Stimulated activated CD4-positive, alpha-beta T cell treated with anti-CD3 and anti-CD28 coated beads, Interleukin-4, amount 100 ng/mL, for 48 hours (primary cell): ENCODE measurements at places on chromosomes 5 and 9.

DNA sequence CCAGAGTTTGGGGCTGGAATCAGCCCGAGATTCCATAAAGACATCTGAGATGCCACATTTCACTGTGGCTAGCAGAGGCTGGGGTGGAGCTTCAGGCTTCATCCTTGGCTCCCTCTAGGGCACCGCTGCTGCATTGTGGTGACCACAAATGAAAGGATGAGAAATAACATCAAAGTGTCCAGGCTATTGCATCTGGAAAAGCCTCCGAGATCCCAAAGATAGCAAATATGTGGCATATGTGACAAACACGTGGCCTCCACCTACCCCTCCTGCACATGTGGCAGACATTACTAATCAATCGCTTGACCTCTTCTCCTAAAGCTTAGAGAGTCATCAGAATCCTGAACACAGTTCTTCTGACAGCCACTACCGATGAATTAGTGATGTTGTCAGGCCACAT is 4.5 kb downstream of the SPARC start:
- DNase-seq: no peak

DNA sequence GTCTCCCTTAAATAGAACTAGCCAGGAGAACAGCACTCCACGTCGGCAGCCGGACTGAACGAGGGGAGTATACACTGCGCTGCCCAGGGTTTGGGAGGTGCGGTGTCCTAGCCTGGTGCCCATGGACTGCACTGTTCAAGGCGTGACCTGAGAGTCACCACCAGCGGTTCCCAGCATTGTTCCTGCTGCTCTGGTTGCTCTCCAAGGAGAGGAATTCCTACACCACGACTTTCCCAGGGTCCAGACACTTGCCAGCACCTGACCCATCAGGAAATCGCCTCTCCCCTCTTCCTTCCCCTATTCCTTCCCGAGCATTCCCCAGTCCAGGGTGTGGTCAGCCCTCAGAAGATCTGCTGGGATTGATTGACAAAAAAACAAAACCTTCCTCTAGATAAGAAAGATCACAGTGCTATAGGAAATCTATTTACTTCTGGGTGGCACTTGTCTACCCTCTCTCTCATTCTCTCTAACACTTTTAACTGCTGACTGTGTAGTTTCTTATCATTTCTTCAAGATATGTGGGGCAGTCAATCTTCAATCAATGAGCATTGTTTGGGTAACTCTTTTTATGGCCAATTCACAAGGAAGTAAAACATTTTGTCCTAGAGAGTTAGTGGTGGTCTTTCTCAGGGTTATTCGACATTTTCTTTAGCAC is 297.8 kb upstream of the ACTBL2 start:
- no peak for DNase-seq

DNA sequence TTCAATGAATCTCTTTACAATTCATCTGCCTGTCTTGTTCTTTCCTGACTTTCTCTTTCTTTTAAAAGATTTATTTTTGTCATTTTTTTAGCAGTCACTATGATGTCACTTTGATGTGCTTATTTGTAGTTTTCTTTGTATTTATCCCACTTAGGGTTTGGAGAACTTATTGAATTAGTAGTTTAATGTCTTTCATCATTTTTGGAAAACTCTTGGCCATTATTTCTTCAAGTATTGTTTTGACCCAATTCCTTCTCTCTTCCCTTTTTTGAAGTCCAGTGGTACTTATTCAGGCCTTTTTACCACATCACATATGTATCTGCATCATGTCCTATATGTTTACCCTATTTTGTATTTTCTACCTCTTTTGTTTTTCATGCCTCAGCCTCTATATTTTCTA is 48.9 kb upstream of the CCDC112 start:
- DNase-seq: no peak

GRCh38 chr9:71909887-71910649 is 925 bp downstream of the ABHD17B start:
- peak; percentile 33 for DNase-seq

GRCh38 chr5:16483361-16483760 is 17.8 kb upstream of the ZNF622 start:
- DNase-seq: no peak

DNA sequence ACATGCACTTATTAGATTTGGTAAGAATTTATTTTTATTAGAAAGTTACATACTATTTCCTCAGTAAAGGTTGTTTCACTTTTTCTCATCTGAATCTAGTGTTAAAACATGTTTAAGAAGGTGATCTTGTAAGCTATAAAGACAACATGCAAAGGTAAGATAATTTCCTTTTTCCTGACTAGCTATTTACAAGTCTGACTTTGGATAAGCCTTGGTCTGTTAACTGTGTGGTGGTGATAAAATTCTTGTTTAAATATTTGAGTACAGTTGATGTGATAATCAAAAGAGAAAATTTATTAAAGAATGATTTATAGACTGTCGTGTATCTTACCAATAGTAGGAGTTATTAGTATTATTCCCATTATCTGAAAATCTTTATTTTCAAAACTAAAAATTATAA is 36.9 kb upstream of the GPR21 start:
- no peak for DNase-seq

GRCh38 chr9:113786071-113786470 is 90.0 kb upstream of the ZNF618 start:
- DNase-seq: no peak

- no peak for DNase-seq
These were observed 12.5 kb downstream of the EDIL3 start for GRCh38 chr5:84372066-84372695.

GRCh38 chr9:114178076-114178475 is 22.7 kb downstream of the COL27A1 start:
- DNase-seq: no peak

GRCh38 chr5:148841519-148841918 is 15.1 kb downstream of the ADRB2 start:
- DNase-seq: no peak

DNA sequence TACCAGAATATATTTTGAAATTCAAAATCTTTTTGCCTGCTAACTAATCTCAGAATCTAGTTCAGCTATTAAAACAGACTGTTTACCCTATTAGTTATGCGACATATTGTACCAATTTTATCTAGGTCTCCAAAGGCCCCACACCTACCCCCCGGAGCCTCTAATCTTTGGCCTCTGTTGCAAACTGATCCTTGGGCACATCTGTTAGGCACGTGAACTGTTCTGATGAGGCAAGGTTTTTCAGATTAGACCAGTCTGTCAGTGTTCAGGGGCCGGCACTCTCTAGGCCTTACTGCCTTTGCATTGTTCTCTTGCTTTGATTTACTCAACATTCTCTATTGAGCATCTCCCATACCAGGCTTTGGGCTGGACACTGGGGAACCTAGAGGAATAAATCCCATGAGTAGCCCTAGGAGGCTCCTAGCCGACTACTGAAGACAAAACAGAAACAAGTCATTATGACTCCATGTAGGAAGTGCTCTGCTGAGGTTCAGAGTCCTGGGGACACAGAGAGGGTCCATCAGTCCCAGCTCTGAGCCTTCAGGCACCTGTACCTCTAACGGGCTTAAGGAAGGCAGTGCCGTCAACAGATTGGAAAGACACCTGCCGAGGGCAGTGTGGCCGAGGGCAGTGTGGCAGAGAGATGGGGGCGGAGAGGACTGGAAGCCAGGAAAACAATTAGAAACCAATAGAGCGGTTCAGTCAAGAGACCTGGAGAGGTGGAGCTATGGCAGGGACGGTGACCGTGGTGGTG is 245.1 kb downstream of the AOPEP start:
- DNase-seq: no peak

GRCh38 chr5:115703514-115703913 is 77.7 kb upstream of the TMED7 start:
- no peak for DNase-seq

DNA sequence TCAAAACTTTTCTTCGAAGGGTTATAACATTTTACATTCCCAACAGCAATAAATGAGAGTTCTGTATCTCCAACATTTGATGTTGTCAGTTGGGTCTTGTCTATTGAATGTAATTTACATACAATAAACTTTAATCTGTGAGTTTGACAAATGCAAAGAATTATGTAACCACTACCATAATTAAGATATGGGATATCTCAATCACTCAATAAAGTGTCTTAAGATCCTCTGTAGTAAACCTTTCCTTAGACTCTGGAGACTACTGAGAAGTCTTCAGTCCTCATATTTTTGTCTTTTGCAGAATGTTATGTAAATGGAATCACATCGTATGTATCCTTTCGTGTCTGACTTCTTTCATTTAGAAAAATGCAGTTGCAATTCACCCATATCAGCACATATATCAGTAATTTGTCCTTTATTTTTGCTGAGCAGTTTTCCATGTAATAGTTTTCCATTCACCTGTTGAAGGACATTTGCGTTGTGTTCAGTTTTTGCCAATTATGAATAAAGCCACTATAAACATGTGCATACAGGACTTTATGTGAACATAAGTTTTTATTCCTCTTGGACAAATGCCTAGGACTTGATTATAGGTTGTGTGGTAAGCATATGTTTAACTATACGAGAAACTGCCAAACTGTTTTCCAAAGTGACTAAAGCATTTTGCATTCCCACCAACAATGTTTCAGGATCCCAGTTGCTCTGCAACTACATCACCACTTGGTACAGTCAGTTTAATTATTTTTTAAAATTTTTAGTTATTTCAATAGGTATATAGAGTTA is 784.6 kb upstream of the ZNF608 start:
- DNase-seq: no peak

GRCh38 chr9:35686222-35687203 is 3.2 kb downstream of the TPM2 start:
- no peak for DNase-seq

GRCh38 chr5:82513738-82514137 is 235.6 kb upstream of the RPS23 start:
- no peak for DNase-seq

GRCh38 chr9:8351436-8351835 is 551.9 kb upstream of the DMAC1 start:
- no peak for DNase-seq

GRCh38 chr5:111537141-111538024 is 25.0 kb upstream of the STARD4 start:
- no peak for DNase-seq

DNA sequence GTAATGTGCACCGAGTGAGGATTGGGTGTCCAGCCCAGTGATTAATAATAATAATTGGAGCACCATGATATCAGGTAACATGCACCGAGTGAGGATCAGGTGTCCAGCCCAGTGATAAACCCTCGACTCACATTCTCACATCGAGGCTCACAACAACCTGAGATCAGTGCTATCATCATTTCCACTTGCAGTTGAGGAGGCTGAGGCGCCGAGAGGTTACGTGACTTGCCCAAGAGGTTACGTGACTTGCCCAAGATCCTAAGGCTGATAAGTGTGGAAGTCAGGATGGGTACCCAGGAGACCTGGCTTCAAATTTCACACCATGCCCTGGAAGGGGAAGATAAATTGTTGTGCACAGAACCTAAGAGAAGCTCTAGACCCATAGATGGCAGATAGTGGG is 189.4 kb downstream of the MED10 start:
- no peak for DNase-seq

GRCh38 chr5:159877894-159878448 is 38.3 kb upstream of the ADRA1B start:
- DNase-seq: no peak
